Mesenteric fat pad (tissue), 1 donor: ENCODE measurements at places on chromosomes 2 and 18. TPM values are rescaled to one million over a fixed set of nuclear protein-coding genes. Genes with fewer than 3 reads are reported as not detected.

GALNT14 gene
- 3.4 TPM for total RNA-seq

- peak; percentile 49 for DNase-seq
Measured at GRCh38 chr2:98492441-98492840, 47.8 kb downstream of the INPP4A start.

GRCh38 chr18:78666666-78667335 is 312.8 kb upstream of the SALL3 start:
- no peak for DNase-seq

DNA sequence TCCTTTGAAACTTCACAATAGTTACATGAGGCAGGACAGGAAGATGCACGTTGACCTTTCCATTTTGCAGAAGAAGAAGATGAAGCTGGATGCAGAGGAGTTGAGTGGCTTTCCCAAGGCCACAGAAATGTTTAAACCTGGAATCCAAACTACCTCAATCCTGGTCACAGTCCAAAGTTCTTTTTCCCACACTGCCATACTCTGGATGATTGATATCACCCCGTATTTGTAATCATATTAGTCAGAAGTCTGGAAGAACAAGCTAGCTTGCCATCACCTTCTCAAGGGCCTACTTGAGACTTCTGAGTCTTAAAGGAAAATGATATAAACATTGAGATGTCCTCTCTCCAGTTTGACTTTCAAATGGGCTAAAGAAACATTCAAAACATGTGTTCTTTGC is 190.1 kb downstream of the LNPK start:
- no peak for DNase-seq

- DNase-seq, result no peak
Measured at GRCh38 chr2:167550448-167550847, 662.2 kb downstream of the XIRP2 start.

IL36B gene
- total RNA-seq, result not detected

DNA sequence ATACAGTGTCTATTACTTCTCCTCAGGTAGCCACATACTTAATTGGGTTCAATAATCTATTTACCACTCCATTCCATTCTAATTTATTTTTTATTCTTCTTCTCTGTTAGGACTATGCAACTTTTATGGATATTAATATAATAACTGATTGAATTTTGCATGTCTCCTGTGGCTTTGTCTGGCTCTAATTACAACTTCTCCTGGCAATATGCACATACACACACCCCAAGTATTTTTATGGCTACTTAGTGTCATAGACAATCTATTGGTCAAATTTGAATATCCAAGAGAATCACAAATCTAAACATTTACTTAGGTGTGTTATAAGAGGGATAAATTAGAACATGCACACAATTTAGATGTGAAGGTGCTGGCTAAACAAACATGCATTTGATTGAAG is 73.1 kb downstream of the BOD1L2 start:
- no peak for DNase-seq

GRCh38 chr2:234191819-234192407 is 141.4 kb downstream of the SPP2 start:
- DNase-seq, result no peak

DNA sequence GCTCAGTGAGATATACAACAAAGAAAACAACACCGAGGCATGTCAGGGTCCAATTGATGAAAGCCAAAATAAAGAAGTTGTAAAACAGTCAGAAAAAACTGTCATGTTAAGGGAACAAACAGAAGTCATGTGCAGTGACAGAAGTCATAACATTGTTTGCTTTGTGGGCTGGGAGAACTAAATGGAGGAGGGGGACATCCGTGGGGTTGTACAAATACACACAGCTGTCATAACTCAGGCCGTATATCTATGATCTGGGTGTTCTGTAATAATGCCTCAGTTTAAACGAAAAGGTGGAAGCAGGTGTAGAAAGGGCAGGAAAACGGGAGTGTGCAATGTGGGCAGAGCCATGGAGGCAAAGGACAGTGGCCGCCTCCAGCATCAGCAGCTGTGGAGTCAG is 27.3 kb downstream of the TIMM21 start:
- no peak for DNase-seq

DNA sequence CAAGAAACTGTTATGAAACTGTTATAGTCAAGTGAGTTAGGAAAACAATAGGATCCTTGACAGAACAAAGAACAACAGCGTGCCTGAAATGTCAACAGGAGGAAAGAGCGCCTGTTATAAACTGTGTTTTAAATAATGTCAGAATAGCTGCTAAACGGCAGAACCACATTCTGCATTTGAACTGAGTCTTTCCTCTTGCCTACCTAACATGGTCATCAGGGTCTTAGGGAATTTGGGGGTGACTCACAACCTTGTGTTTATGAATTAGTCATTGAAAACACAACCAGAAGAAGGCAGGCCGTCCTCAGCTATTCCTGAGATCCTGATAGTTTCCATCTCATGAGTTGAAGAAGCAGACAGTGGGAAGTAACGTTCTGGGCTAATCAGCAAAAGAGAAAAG is 222.0 kb upstream of the FN1 start:
- no peak for DNase-seq

- no peak for DNase-seq
Measured at GRCh38 chr18:58026395-58026794, 17.6 kb upstream of the NEDD4L start.

- DNase-seq, result no peak
Measured at GRCh38 chr2:17591846-17592245, 51.4 kb downstream of the VSNL1 start.

AQP12B gene
- total RNA-seq, result not detected

- DNase-seq, result peak; percentile 87
Measured at GRCh38 chr2:240424341-240425235, 10.9 kb upstream of the GPC1 start.

SH3BP4 gene
- 20.5 TPM for total RNA-seq

DNA sequence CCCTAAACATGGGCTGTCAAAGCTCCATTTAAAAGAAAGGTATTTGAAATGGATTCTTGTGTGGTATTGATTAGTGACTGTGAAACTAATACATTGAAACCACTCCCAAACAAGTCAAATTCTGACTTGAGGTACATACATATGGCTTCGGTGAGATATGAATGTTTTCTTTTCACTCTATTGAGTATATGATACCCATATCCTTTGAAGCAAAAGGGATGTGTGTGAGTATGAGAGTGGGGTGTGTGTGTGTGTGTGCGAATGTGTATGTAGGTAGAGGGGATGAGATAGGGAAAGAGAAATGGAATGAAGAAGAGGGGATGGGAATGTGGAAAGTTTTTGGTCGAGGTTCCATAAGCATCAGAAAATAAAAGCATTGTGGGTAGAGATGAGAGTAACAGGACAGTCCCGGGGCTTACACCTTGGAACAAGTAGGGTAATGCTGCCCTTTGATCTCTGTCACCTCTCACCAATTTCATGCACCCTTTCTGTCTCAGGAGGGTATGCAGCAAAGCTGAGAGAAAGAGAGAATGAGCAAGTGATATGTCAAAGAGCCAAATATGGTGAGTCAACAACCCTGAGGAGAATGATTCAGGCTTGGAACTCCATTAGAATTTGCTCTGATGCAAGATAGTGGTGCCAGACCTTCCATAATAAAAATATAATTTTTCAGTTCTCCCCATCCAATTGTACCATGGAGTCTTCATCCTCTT is 64.0 kb upstream of the ZEB2 start:
- DNase-seq, result no peak

- DNase-seq, result no peak
Measured at GRCh38 chr2:44247924-44248323, 27.4 kb upstream of the SLC3A1 start.

GRCh38 chr2:152655880-152656279 is 61.4 kb downstream of the PRPF40A start:
- no peak for DNase-seq

GRCh38 chr18:6785001-6785400 is 55.5 kb downstream of the ARHGAP28 start:
- DNase-seq, result no peak

DNA sequence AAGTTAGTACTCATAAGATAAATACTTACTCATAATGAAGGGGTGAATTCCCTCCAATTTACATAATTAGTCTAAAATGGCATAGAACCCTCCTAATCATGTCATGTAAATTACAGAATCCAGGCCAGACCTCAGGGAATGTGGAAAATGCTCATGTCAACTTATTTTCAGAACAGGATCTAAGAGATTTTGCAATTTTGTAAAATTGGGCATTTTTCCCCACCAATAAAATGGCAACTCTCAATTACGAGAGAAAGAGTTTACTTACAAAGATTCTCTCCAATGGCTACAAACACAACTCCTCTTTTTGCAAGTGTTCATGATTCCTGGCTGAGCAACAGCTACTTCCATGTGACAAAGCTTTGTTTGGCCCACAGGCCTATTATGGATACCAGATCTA is 33.8 kb upstream of the SP5 start:
- no peak for DNase-seq

- DNase-seq, result no peak
Measured at GRCh38 chr2:71069376-71069775, 928 bp downstream of the NAGK start.

DNA sequence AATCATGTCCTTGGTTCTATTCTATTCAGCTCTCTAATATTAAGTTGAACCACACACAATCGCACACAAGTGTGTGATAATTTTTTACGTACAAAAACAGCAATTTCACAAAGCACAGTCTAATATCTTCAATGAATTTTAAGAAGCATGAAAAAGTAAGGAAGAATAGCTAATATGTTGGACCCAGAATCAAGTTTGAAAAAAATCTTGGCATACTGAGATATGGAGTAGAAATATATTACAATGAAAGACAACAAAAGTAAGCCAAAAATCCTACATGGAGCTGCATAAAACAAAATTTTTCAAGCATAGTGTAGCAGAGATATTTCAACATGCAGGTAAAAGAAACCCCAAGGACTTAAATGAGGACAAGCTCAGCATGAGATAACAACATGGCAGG is 219.1 kb upstream of the RND3 start:
- no peak for DNase-seq

RIT2 gene
- total RNA-seq, result not detected

C1QL2 gene
- not detected for total RNA-seq

GRCh38 chr2:182858671-182859070 is 7.8 kb downstream of the FRZB start:
- no peak for DNase-seq

DNA sequence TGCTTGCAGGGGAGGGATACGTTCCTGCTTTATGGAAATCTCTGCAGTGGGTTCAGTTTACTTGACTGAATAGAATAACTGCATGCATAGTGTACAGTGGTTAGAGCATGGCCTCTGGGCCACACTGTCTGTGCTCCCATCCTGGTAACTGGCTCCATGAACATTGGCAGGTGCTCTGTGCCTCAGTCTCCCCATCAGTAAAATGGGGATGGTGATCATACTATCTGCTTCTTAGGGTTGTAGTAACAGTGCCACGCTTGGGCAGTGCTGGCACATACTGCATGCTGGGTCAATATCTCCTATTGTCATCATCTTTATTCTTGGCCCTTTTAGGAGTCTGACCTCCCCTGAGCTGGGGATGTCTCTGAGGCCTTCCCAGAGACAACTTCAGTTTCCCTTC is 117.3 kb downstream of the CTIF start:
- DNase-seq, result peak; percentile 69

UGT1A3 gene
- total RNA-seq, result not detected

ANTXR1 gene
- total RNA-seq, result 51.9 TPM

DNA sequence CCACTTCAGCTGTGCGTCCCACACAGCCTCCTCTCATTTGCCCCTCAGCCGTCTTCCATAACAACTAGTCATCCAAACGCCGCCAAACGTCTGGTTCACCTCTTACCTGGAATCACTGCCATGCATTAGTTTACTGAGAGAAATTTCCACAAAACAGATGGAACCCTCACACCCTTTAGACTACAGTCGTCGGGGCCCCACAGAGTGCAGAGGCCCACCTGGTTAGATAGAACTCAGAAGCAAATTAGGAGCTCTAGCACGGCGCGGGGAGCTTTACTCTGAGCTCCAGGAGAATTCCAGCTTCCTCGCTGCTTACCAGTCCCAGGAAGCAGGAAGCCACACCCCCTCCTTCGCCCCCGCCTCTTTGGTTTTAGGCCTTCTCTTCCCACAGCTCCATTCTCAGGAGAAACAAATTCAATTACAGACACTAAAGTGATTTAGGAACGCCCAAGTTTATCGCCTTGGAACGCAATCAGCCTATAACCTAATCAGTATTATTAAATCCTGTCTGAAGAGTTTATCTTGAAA is 9.4 kb downstream of the RNU2-63P start:
- peak; percentile 55 for DNase-seq

DNA sequence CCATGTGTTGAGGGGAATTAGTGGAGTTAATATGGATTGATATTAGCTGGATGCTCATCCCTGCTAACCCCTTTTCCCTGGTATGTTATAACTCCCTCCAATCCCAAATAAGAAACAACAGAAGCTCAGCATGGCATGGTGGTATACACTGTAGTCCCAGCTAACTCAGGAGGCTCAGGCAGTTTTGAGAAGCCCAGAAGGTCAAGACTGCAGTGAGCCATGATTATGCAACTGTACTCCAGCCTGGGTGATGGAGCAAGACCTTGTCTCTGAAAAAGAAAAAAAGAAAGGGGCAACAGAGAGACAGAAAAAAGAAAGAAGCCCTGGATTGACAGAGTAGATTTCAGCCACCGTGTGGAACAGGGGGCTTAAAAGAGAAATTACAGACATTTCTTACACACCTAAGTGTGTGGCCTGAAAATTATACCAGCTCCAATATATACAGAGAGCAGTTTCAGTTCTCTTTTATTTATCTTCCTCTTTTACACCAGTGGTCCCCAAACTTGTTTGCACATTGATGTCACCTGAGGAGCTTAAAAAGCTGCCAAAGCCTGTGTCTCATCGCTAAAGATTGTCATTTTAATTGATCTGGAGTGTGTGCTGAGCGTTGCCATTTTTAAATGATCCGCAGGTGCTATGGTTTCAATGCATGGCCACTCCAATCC is 203.6 kb downstream of the UBE2E3 start:
- DNase-seq, result no peak

STEAP3 gene
- total RNA-seq, result 15.2 TPM

DNA sequence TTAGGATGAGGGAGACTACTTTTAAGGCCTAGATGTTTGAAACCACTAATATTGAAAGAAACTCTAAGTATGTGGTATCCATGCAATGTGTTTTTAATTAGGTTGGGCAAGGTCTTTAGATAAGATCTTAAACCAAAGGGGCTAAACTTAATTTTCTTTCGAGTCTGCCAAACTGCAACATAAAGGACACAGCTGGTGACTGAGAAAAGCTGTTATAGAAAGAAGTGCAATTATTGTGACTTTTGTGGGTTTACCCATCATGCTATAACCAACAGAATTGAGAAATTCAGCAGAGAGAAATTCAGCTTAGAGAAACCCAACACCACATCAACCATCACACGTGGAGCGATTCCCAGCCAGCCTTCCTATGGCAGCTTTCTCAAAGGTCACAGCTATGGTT is 119.5 kb upstream of the LMAN1 start:
- DNase-seq, result no peak

DNA sequence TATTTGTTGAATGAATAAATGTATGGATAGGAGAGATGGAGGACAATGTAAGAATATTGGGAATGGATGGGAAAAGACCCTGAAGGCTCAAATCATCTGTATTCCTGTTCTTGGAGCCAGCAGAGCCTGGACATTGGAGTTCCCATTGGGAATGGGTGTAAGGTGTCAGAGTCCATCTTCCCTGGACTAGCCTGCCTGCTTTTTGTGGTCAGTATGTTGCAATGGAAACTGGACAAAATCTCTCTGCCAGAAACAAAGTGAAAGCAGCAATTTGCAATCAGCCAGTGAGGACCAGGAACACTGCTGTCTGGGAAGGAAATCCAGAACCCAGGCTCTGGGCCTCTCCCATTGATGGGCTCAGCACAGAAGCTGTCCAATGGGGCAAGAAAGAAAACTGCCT is 83.5 kb upstream of the SKOR2 start:
- DNase-seq, result no peak

- DNase-seq, result no peak
Measured at GRCh38 chr2:23545396-23545795, 160.4 kb downstream of the KLHL29 start.

GRCh38 chr2:26735883-26736588 is 28.0 kb upstream of the SLC35F6 start:
- no peak for DNase-seq
